Ascending aorta (tissue), 2 donors: ENCODE measurements at places on chromosomes 2 and 18.

- H3K4me3 ChIP-seq = no peak overlapping the region
- H3K27me3 ChIP-seq = no peaks in the 10 kb centered on the region
- no peak for DNase-seq
These were observed 75.4 kb upstream of the ST6GAL2 start for GRCh38 chr2:106961328-106961727.

GRCh38 chr18:3449512-3450011, 410 bp upstream of the TGIF1 start:
- no peaks in the 10 kb centered on the region for H3K36me3 ChIP-seq
- DNase-seq = no peak
- peak overlapping the region; percentile 100 for H3K27ac ChIP-seq
- peak overlapping the region; percentile 86 for H3K4me3 ChIP-seq

DNA sequence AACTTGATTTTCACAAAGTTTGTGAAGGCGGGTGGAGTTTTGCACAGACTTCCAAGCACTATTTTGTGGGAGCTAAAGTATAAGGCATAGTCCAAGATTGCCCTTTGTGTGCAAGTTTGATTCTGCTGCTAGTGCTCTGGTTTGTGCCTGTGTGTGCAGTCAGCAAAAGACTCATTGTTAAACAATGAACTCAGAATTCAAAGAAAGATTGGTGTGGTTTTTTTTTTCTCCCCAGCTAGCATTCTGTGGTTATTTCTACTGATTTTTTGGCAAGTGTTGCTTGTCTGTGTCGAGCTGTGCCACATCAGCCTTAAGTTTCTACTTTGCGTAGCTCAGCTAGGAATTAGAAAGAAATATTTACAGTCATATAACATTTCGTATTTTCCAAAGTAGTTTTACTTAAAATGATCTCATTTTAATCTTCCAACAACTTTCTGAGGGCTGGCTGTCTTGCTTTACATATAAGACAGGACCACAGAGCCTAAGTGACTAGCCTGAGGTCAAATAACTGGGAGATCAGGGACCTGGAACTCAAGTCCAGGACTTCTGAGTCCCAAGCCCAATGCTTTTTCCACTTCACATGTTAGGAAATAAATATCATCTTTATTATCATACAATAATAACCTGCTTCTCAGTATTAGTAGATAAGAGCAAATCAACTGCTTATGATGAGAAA, 69.8 kb downstream of the BABAM2 start:
- peak overlapping the region; percentile 43 for H3K27ac ChIP-seq
- H3K36me3 ChIP-seq = no peaks in the 10 kb centered on the region
- H3K4me1 ChIP-seq = peaks cover 24% of the 10 kb centered on the region
- H3K4me3 ChIP-seq = no peak overlapping the region
- DNase-seq = no peak

DNA sequence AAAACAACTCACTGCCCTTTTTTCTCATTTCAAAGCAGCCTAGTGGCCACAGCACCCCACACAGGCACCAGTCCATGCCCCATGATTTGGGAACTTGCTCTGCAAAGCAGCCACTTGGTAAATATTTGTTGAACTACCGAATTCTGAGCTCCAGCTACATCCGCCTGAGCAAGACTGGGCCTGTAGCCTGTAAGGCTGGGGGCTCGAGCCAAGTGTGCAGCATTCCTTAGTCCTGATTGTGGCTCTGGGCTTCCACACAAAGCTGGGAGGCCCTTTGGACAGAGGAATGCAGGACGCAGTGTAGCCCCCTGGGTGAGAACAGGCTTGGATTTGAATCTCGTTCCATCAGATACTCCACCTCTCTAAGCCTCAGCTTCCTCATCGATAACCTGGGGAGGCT, 88.4 kb downstream of the ACTR2 start:
- H3K4me3 ChIP-seq = no peak overlapping the region
- peak; percentile 85 for DNase-seq
- peaks cover 27% of the 10 kb centered on the region for H3K36me3 ChIP-seq
- no peaks in the 10 kb centered on the region for H3K27me3 ChIP-seq
- peaks cover 16% of the 10 kb centered on the region for H3K4me1 ChIP-seq
- H3K27ac ChIP-seq = peak overlapping the region; percentile 78

- no peak for DNase-seq
- H3K27me3 ChIP-seq = no peaks in the 10 kb centered on the region
- H3K36me3 ChIP-seq = no peaks in the 10 kb centered on the region
- no peak overlapping the region for H3K27ac ChIP-seq
- no peak overlapping the region for H3K4me3 ChIP-seq
- no peaks in the 10 kb centered on the region for H3K4me1 ChIP-seq
These were observed 439.7 kb downstream of the RIT2 start for GRCh38 chr18:42675810-42676209.
